ENCODE measurements at places on chromosomes 2 and 18. TPM values are rescaled to one million over a fixed set of nuclear protein-coding genes. Genes with fewer than 3 reads are reported as not detected.

The LRP2 gene
- total RNA-seq, result not detected

The CCDC142 gene
- total RNA-seq, result 28.3 TPM

The RESP18 gene
- total RNA-seq, result not detected

The EVA1A gene
- 0.77 TPM for total RNA-seq

DNA sequence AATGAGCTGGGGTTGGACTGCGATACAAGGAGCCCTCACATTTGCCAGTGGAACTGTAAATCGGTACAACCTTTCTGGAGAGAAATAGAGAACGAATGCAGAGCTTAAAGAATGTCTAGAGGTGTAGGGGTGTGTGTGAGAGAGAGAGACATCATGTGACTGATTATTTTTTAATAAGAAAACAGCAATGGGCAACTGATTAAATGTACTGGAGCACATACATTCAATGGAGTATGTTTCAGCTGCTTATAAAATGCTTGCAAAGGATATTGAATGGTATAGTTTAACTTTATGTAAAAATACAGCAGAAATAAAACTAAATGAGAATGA, 391 bp upstream of the TMEM17 start:
- no peak for DNase-seq

GRCh38 chr2:98473995-98474780, 29.5 kb downstream of the INPP4A start:
- DNase-seq, result no peak

GRCh38 chr2:221502270-221503010, 69.7 kb downstream of the EPHA4 start:
- DNase-seq, result no peak

GRCh38 chr18:34649080-34649479, 61.0 kb upstream of the DTNA start:
- DNase-seq, result no peak

DNA sequence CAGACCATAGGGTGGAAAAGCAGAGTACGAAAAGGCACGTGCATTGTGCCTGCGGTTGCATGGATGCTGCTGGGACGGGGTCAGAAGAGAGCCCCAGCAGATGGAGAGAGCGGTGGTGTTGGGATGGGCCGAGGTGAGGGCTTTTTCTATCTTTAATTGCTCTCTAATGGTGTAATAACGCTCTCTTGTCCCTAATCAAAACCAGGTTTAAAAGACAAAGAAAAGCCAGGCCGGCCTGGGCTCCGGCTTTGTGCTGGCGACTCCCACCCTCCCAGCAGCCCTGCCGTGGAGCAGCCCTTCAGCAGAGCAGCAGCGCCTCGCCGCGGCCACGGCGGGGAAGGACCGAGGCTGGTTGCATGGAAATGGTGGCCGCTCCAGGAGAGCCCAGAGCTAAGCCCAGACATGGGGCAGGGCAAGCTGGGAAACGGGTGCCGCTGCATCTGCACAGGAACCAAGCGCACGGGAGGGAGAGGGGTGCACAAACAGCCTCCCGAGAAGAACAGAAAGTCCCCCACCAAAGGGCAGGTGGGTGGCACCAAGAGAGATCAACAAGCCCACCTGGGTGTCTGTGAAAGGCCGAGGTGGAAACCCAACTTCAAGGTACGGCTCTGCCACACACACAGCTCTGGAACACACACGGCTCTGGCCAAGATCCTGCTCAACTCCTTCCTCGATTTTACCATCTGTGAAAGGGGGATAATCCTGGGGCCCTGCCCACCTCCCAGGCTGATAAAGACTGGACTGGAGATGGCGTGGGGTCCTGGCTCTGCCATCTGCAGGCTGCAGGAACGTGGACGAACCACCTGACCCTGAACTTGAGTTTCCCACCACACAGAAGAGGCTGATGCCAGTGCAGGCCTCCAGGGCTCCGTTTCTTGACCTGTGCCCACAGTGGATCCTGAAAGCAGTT, 15.0 kb downstream of the HS1BP3 start:
- peak; percentile 87 for DNase-seq

DNA sequence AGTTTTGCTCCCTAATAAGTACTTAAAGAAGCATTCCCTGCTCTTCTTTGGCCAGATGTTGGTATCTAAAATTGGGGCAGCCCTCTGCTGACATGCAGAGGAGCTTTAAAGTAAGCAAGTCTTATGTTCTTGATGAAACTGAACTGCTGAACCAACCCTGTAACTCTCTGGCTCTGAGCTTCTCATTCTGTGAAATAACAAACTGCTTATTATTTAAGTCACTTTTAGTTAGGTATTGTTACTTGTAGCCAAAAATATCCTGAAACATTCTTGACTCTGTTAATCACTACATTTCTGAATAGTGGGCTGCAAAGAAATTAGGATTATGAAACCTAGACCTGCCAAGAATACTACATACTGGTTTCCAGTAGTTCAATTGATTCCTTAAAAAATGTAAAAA, 15.5 kb downstream of the PPP3R1 start:
- no peak for DNase-seq

GRCh38 chr2:44952806-44953498, 11.4 kb downstream of the SIX3 start:
- DNase-seq, result no peak

GRCh38 chr2:53035153-53035552, 732.5 kb upstream of the CHAC2 start:
- no peak for DNase-seq

- DNase-seq, result no peak
Observed at GRCh38 chr2:148615381-148615841, 29.1 kb upstream of the EPC2 start.

GRCh38 chr2:237798236-237799059, at the start of gene RBM44:
Gene RBM44 (plus strand): TSS chr2:237798779. CDS start chr2:237813610, 14,831 bp downstream.
- DNase-seq, result no peak

DNA sequence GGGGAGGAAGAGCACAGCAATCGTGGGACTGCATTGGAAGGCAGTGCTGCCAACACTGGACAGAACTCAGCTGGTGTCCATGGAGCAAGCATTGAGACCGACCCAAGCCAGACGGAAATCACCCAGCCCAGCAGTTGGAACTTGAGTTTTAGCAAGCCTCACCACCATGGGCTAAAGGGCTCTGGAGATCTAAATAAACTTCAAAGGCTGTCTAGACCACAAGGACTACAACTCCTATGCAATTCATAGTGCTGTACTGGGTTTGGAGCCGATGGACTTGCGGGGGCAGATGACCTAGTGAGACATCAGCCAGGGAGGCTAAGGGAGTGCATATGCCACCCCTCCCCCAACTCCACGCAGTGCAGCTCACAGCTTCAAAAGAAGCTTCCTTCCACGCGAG, 243.6 kb upstream of the SLC39A10 start:
- no peak for DNase-seq
